Esophagus squamous epithelium (tissue), 5 donors: ENCODE measurements at places on chromosomes 5 and 9.
A peak's percentile ranks its signal among the peaks of the same experiment; 100 is the strongest.

DNA sequence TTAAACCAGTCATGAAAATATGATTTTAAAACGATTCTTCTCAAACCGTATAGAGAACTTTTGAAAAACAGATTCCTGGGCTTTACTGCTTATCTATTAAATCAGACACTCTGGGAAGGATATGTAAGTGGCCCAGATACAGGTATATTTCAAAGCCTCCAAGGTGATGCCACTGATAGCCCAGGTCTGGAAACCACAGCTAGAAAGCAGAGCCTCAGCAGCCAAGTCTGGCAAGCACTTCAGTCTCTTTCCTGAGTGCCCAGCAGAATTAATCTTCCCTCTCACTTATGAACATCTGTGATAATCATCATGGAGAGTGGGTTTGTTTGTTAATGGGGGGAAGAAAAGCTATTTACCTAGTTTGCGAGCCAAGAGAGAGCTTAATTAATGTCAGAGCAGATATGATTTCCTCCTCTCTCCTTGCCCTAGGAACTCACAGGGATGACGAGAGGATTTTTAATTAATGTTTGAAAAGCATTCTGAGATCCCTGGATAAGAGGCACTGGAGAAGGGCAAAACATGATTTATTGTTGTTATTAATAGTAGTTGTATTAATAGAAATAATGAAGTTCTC lies 368.4 kb downstream of the TLE1 start:
- no peak overlapping the region for H3K4me3 ChIP-seq
- no peaks in the 10 kb centered on the region for H3K36me3 ChIP-seq
- H3K27ac ChIP-seq: no peak overlapping the region

- no peak overlapping the region for H3K27ac ChIP-seq
- no peaks in the 10 kb centered on the region for H3K27me3 ChIP-seq
- no peak overlapping the region for H3K4me3 ChIP-seq
- H3K4me1 ChIP-seq: no peaks in the 10 kb centered on the region
- no peaks in the 10 kb centered on the region for H3K36me3 ChIP-seq
Observed at GRCh38 chr9:110935829-110936228, 102.4 kb downstream of the LPAR1 start.

GRCh38 chr9:94800424-94801117 lies 74.1 kb downstream of the AOPEP start:
- H3K27ac ChIP-seq: peak overlapping the region; percentile 86
- H3K4me3 ChIP-seq: no peak overlapping the region
- peaks cover 71% of the 10 kb centered on the region for H3K4me1 ChIP-seq
- DNase-seq: no peak
- H3K27me3 ChIP-seq: no peaks in the 10 kb centered on the region

DNA sequence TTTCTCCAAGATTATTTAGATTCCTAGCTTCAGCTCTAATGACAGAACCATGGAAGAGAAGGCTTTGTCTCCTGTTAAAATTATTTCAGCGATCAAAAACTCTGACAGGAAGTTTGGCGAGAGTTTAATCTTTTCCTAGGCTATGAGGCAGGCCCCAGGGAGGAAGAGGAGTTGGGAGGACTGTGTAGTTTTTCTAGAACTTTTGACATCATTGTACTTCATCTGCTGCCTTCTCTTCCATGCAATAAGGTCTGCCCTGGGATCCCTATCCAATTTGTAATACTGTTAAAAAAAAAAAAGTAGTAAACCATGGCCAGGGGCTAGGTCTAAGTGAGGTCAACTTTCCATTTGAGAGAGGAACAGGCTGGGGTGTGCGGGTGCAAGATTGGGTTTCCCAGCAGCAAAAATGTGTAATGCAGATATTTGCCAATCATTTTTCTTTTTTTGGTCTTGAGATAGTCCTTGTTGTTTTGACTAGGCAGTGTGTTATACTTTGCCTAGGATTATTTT lies 261.9 kb upstream of the ANKH start:
- H3K27ac ChIP-seq: no peak overlapping the region
- DNase-seq: no peak
- H3K36me3 ChIP-seq: no peaks in the 10 kb centered on the region
- H3K4me3 ChIP-seq: no peak overlapping the region

DNA sequence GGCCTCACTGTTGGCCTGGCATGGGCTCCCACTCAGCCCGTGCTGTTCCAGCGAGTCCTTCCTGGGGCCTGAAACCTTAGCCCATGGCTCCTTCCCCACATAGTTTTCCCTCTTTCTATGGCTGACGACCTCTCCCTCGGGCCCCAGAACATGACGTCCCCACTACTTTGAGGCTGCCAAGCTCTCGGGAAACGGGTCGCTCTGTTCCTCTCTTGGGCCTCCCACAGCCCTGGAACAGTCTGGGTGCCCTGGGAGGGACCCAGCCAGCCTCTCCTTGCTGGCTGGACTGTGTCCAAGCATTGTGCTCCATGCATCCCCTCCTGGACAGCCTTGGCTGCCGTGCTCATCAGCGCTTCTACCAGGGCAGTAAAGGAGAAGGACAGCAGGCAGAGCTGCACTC lies 118.3 kb downstream of the SYK start:
- no peaks in the 10 kb centered on the region for H3K36me3 ChIP-seq
- H3K4me3 ChIP-seq: no peak overlapping the region
- DNase-seq: no peak
- no peak overlapping the region for H3K27ac ChIP-seq
- H3K27me3 ChIP-seq: no peaks in the 10 kb centered on the region
- no peaks in the 10 kb centered on the region for H3K4me1 ChIP-seq

DNA sequence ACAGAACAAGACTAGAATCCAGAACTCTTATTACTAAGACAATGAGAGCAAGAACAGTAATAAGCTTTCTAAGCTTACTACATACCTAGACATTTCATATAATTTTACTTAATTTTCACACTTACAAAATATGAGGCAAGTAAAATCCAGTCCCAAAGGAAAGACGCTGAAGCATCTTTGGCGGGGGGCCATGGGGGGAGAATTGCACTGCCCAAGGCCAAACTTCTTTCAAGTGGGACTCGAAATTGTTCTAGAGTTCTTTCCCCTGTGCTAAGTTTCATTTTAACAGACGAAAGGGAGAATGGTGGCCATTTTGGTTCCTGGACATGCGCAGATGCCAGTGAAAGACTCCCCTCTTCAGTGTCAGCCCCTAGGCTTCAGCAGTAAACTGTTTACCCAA lies 72.3 kb downstream of the PRRT1B start:
- H3K27ac ChIP-seq: no peak overlapping the region
- DNase-seq: no peak
- no peaks in the 10 kb centered on the region for H3K27me3 ChIP-seq
- H3K36me3 ChIP-seq: peaks cover 98% of the 10 kb centered on the region
- no peak overlapping the region for H3K4me3 ChIP-seq
- no peaks in the 10 kb centered on the region for H3K4me1 ChIP-seq

- H3K4me3 ChIP-seq: no peak overlapping the region
- no peak overlapping the region for H3K27ac ChIP-seq
- no peak for DNase-seq
- H3K27me3 ChIP-seq: no peaks in the 10 kb centered on the region
Observed at GRCh38 chr5:110638970-110639902, 87.2 kb downstream of the TMEM232 start.

DNA sequence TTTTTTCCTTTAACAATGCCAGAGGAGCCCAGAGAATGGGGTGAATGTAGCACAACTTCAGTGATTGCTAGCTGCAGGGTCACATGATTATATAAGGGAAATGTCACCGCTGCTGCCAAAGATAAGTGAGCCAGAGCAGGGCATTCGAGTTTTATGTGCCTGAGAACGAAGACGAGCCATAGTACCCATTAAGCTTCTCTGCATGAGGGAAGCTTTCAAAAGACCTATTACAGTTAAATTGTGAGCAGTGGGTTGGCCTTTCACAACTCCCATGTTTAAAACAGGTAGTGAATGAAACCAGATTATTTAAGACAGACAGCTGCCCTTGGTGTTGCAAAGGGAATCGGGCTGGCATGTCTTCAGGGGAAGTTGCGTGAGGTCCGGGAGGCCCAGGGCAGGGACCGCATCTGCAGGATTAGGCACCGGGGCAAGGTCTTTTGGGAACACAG lies 82.4 kb upstream of the TNFAIP8 start:
- peaks cover 79% of the 10 kb centered on the region for H3K4me1 ChIP-seq
- no peaks in the 10 kb centered on the region for H3K36me3 ChIP-seq
- DNase-seq: no peak
- no peak overlapping the region for H3K4me3 ChIP-seq
- H3K27ac ChIP-seq: peak overlapping the region; percentile 72

DNA sequence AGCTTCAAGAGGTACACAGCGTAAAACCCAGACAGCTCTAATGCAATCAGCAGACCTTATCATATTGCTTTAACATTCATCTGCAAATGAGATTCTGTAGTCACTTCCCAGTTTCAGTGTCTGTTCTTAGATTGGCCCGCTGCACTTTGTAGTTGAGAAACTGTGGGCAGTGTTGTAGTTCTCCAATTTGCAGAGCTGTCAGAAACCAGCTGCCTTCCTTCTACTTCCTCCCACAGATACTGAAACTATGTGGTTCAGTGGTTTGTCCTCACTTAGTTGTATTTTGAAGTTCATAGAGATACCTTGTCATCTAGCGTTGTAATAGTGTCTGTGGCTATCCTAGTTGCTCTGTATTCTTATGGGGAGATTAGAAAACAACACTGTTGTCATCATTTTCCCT lies 39.6 kb upstream of the TRIM36 start:
- no peaks in the 10 kb centered on the region for H3K36me3 ChIP-seq
- H3K27me3 ChIP-seq: no peaks in the 10 kb centered on the region
- H3K4me1 ChIP-seq: no peaks in the 10 kb centered on the region
- no peak overlapping the region for H3K27ac ChIP-seq
- peak; percentile 11 for DNase-seq
- H3K4me3 ChIP-seq: no peak overlapping the region

DNA sequence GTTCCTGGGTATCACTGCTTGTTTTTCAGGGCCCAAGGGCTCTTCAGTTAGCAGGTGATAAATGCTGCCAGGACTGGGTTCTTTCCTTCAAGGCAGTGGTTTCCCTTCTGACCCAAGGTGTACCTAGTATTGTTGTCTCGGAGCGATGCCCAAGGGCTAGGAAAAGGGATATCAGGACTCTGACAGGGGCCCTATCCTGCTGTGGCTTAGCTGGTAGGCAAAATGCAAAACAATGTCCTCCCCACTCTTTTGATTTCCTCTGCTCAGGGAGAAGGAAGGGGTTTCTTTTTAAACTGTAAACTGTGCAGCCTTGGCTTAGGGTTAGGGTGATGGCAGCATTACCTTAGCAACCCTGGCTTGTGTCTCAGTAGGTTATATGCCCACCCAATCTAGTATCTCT lies 508.8 kb upstream of the CTNND2 start:
- no peak for DNase-seq
- no peaks in the 10 kb centered on the region for H3K36me3 ChIP-seq
- no peak overlapping the region for H3K27ac ChIP-seq
- H3K4me1 ChIP-seq: no peaks in the 10 kb centered on the region

- peaks cover 5% of the 10 kb centered on the region for H3K4me1 ChIP-seq
- H3K27me3 ChIP-seq: no peaks in the 10 kb centered on the region
- no peak overlapping the region for H3K4me3 ChIP-seq
- peaks cover 23% of the 10 kb centered on the region for H3K36me3 ChIP-seq
Observed at GRCh38 chr5:53041071-53041692, 52.0 kb downstream of the ITGA2 start.
